Skin of body (tissue), 3 donors: ENCODE measurements at places on chromosomes 3 and 15.
A peak's percentile ranks its signal among the peaks of the same experiment; 100 is the strongest.

GRCh38 chr3:190526787-190527762 lies 13.2 kb downstream of the IL1RAP start:
- DNase-seq, result no peak

DNA sequence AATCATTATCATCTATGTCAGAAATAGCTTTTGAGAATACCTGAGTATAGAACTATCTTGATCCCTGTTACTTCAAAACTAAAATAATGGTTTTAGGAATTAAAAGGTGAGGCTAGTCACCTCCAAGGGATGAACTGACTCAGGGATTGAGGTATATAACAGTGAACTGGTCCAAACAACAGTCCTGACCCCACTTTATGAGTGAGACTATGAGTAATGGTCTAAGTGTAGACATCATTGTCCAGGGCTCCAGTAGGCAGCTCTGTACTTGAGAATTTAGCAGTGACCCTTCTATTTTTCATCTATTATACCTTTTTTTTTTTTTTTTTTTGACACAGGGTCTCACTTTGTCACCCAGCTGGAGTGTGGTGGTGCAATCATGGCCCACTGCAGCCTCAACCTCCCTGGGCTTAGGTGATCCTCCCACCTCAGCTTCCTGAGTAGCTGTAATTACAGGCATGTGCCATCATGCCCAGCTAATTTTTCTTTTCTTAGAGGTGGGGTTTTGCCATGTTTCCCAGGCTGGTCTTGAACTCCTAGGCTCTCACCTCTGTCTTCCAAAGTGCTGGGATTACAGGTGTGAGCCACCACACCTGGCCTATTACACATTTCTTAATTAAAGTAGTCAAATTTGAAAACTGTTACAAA lies 36.3 kb downstream of the MLH1 start:
- DNase-seq, result no peak

- DNase-seq, result no peak
Observed at GRCh38 chr15:78317145-78317836, 17.9 kb upstream of the SKIC8 start.

- DNase-seq, result no peak
Observed at GRCh38 chr15:28902856-28903255, 17.1 kb downstream of the APBA2 start.

DNA sequence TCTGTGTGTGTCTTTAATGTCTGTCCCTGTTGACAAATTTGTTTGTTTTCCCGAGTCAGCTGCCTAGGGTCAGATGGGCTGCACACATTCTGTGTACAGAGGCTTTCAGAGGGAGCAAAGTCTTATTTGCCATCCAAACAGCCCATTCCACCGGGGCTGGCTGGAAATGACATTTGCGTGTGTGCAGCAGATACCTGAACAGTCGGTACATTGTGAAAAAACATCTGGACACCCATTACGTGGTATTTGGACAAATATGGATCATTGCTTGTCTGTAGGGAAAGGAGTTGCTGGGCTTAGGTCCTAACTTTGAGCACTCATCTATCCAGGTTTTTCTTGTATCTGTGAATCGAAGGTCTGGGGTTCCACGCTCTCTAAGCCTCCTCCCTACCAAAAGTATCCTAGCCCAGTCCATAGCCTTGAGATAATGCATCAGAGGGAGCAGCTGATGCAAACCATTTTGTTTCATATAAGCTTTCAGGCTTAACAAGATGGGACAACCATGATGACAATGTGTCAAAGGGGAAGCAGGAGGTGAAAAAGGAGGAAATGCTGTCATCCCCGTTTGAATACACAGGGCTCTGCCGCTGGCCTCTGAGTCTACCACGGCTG lies 22.2 kb upstream of the CMTM8 start:
- no peak for DNase-seq

GRCh38 chr3:177835008-177835407 lies 637.7 kb upstream of the TBL1XR1 start:
- peak; percentile 74 for DNase-seq

DNA sequence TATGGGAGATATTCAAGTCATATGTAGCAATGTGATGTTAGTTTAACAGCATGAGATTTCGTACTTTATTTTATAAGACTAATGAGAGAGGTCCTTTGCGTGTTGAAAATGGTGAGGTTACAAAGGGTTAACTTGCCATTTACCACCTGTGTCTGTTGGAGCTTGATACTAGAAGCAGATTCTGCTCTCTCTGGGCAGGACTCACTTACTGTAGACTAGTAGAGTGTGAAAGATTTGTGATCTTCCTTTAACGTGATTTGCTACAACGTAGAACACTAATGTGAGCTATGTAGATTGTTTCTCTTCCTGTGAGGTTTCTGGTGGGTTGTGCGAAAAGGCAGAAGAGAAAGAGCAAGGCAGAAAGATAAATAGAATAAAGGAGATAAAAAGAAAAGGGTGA lies 1.1 kb downstream of the TP63 start:
- DNase-seq, result no peak

DNA sequence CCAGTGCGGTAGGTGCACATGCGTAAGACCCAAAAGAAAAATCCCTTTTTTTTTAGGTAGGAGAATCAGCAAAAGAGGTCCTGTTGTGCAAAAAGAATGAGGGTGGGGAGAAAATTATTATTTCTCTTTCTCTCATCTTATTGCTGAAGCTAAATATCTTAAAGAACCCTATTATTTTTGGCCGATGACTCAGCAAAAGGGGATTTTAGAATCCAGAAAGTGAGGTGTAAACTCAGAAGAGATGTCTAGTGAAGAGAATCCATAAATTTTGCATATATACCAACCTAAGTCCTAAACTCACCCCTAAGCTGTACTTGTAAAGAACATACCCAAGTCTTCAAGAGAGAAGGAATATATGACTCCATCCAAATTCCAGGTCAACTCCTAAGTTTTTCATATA lies 386.3 kb upstream of the ZNF717 start:
- no peak for DNase-seq

DNA sequence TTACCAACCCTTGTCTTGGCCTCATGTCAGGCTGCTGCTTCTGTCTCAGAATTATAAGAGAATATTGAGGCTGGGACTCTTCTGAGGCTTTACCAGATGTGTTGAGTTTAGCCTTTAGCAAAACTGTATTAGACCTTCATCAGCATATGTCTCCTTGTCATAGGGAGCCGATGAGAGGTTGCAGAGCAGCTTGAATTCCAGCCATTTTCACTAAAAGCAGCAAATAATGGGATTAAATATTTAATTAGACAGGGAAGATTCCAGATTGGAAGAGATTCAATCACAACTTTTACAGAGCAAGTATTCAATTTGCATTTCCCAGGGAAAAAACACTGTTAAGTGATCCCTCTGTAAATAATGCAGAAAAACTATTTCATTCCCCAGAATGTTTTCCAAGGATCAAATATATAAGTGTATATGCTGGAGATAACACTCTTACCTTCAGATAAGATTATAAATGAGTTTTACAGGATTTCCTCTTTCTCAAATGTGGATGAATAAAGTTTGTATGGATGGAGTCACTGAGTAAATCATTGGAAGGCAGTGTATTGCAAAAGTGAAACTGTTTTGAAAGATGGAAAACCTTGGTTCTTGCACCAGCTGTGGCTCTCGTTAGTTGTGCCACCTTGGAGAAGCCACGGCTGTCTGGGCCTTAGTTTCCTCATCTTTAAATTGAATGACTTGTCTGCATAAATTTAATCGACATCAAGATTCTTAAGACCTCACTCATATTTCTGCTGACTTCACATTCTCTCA lies 466.4 kb upstream of the SGO1 start:
- no peak for DNase-seq

DNA sequence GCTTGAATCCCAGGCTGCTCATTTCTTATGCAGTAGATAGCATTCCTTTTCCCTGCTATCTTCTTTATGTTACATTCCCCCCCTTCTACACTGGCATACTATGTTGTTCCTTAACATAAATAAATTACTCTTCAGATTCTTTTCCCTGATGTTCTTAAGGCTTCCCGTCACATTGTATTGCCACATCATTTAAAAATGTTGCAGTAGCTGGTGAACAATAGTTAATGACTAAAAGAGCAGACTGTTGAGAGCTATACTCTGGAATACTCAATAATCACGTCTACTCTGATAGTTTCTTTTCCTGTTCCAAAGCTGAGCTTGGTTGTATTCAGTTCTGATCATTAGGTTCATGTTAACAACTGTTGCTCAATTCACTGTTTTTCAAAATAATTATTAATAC lies 219.9 kb downstream of the CHST2 start:
- no peak for DNase-seq

DNA sequence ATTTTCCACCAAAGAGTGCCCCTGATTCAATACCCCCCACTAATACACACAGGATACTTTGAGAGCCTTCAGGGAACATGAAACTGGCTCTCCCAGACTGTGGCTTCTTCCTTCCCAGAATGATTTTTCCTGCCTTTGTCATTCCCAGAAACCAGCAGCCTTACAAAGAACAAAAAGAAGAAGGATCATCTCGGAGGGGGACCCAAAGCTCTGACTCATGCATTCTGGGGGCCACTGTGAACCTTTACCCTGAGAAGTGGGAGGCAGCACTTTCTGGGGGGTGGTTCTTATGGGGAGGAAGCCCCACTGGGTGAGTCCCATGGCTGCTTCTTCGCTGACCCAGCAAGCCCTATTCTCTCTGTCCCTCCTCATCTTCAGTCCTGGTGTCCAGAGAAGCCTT lies 44.7 kb upstream of the RAD18 start:
- no peak for DNase-seq

DNA sequence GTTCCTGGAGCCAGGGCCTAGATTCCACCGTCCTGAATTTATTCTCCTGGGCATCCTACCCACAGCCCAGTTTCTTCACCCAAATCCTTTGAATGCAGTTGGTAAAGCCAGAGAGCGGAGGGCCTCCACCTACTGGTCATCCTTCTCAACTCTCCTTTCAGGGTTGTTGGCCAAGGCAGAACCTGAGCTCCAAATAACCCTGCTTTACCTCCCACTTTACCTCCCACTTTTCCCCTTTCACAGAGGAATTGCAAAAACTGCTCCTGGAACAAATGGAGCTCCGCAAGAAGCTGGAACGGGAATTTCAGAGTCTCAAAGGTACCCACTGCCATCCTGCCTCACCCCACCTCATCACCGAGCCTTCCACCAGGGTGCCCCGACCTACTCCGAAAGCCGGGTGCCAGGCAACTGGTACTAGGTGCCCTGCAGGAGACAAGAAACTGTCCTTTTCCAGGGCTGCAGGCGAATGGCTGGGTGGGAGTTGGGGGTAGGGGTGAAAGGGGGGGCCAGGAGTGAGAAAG lies 6.8 kb downstream of the SKOR1 start:
- no peak for DNase-seq

- DNase-seq, result peak; percentile 45
Observed at GRCh38 chr3:185659942-185660921, 74.1 kb downstream of the SENP2 start.

DNA sequence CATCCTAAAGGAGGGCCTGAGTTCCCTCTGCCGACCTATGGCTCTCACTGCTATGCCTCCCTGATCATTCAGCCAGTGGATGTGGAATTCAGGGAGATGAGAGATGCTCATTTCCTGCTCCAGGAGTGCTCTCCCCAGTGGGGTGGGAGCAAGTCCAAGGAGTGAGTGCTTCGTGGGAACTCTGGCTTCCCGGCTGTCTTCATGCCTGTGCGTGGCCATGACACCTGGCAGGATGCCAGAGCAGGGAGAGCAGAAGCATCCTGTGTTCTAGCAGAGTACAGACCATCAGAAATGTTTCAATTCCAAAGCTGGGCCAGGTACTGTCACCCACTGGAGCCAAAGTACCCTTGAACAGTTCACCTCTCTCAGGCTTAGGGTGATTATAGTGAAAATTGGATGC lies 45.1 kb downstream of the APH1B start:
- DNase-seq, result no peak

DNA sequence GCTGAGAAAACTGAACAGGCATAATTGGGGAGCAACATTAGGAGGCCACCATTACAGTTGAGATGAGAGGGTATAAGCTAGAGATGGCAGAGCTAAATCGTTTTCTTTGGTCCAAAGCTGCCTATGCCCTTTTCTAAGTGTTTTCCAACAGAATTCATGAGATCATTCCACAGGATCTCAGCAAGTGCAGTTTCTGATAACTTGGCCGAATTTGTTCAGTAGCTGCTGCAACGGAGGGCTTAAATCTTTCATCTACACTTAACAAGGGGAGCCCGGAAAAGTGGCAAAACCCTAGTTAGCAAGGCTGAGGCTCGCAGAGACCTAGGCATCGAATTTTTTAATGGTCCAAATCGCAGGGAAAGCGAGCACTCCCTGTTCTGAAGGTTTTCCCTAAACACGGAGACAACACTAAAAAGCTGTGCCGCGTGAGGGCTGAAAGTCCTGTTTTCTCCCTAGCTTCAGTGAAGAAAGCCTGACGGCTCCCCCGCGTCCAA lies 531 bp upstream of the BLOC1S6 start:
- DNase-seq, result no peak
